ENCODE measurements at places on chromosomes 12 and 14.

- no peak for DNase-seq
Observed at GRCh38 chr12:83514372-83514771, 827.7 kb downstream of the TMTC2 start.

DNA sequence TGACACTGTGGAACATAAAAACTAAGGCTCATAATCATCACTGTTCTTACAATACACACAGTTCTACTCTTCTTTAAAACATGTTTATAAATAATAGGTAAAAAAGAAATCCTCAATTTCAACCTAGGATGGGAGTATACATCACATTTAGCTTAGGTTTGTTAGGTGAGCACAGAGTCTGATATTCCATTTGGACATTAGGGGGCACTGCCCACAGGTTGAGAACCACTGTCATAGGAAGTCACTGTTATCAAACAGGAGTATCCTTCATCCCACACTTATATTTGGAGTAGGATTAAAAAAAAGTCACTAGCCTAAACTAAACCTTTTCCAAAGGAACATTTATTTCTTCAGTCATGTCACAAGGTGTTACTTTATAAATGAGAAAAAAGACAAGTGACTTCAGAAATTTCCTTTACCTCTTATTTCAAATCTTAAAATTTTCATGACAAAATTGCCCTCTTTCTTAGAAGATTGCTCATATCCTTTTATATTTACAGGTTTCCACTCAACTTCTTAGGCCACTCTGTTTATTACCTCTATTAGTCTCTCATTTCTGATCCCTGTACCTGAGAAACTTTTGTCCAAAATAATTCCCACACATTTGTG lies 240.6 kb downstream of the CPNE8 start:
- DNase-seq, result no peak

DNA sequence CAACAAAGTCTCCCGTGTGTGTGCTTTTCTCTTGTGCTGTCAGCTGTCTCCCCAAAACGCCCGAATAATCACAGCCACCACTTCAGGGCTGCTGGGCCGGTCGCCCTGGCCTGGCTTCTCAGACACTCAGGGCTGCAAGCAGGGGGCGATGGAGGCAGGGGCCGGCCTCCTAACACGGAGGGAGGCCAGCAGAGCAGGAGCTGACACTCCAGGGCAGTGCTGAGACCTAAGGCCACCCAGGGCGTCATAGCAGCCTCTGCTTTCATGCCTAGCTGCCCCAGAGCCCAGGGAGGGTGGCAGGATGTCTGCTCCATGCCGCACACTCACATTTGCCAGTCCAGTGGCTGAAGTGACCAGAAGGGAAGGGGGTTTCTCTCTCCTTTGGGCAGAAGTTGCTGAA lies 25.6 kb downstream of the STX2 start:
- no peak for DNase-seq

GRCh38 chr12:126617312-126617711 lies 1552.1 kb downstream of the AACS start:
- DNase-seq, result no peak

DNA sequence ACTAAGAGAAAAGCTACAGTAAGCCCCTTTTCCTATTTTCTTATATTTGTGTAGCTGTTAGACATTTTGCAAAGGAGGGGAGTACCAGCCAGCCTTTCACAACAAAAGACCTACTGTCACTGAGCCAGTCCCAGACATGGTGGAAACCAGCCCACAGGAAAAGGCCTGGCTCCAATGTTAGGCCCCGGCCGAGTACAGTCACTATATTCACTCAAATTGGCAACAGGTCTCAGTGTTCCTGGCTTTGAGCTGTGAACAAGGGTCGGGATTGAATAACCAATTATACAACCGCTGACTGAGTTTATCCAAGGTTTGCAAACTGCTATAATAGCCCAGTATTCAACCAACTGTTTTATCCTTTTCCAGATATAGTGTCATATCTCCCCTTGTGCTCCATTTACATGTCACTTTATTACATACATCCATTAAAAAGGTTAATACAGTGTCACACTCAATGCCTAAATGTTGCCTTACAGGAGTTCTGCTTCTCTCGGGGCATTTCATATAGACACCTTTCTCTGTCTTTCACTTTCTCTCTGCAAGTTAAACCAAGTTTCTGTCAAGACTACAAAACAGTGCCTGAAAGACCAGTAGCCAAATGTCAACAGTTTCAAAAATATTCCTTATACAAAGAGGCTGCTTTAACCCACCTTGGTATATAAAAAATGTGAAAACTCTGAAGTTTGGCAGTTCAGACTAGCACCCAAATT lies 178.1 kb downstream of the SOX5 start:
- no peak for DNase-seq

DNA sequence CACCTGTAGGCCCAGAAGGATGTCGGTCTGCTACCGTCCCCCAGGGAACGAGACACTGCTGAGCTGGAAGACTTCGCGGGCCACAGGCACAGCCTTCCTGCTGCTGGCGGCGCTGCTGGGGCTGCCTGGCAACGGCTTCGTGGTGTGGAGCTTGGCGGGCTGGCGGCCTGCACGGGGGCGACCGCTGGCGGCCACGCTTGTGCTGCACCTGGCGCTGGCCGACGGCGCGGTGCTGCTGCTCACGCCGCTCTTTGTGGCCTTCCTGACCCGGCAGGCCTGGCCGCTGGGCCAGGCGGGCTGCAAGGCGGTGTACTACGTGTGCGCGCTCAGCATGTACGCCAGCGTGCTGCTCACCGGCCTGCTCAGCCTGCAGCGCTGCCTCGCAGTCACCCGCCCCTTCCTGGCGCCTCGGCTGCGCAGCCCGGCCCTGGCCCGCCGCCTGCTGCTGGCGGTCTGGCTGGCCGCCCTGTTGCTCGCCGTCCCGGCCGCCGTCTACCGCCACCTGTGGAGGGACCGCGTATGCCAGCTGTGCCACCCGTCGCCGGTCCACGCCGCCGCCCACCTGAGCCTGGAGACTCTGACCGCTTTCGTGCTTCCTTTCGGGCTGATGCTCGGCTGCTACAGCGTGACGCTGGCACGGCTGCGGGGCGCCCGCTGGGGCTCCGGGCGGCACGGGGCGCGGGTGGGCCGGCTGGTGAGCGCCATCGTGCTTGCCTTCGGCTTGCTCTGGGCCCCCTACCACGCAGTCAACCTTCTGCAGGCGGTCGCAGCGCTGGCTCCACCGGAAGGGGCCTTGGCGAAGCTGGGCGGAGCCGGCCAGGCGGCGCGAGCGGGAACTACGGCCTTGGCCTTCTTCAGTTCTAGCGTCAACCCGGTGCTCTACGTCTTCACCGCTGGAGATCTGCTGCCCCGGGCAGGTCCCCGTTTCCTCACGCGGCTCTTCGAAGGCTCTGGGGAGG lies at the start of gene LTB4R:
Gene LTB4R, plus strand, starts transcription at position 857 of the 959 bp plus-strand sequence. CDS start 4,150 bp downstream, outside the sequence.
- DNase-seq, result no peak

DNA sequence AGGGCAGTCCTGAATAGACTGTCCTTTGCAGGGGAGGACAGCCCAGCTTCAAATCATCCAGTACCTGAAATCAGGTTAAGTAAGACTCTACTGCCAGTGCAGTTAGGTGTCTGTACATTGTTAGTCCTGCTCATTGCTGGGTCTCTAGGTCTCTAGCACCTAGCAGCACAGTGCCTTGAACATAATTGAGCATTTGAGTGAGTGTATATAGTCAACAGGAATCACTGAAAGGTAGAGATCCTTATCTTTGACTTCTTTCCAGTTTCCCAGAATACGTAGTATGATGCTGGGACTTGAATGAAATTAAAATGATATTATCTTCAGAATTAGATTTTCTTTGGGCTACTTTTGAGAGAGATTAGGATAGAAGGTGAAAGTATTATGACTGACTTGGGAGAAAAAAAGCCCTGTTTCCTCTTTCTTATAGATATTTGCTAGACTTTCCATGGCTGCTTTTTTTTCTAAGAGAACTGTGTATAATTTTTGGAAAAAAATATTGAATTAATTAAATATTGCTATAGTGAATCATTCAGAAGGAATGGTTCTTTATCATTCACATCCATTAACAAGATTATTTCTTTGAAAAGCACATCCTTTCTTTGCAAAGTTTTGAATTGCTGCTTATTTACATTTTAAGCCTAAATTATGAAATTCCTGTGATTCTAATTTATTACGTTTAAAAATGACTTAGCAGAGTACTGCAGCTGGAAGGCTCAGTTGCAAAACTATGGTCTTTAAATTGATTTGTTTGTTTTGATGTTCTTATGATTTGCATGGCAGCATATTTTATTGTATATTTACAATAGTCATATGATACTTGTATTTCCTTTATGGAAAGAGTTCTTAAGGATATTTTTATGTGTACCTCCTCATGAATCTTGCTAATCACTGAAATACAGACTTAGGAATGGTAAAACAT lies 51.6 kb downstream of the PPP4R4 start:
- no peak for DNase-seq

DNA sequence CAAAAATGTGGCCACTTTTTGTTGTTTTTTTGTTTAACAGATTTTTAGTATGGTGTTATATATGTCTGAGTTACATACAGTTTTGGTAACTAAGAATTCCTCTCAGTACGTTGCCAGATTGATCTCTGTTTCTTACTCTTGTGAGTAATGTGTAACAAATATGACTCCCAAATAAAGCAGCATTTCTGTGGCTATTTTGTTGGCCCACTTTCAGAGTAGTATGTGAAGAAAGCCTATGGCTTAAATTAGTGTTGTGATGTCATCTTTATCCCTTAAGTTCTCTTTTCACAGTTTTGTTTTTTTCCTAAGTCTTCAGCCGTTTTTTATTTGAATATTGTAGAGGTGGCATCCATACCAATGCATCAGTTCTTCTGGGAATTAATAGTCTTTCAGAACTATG lies 10.7 kb downstream of the PCNX4 start:
- no peak for DNase-seq

DNA sequence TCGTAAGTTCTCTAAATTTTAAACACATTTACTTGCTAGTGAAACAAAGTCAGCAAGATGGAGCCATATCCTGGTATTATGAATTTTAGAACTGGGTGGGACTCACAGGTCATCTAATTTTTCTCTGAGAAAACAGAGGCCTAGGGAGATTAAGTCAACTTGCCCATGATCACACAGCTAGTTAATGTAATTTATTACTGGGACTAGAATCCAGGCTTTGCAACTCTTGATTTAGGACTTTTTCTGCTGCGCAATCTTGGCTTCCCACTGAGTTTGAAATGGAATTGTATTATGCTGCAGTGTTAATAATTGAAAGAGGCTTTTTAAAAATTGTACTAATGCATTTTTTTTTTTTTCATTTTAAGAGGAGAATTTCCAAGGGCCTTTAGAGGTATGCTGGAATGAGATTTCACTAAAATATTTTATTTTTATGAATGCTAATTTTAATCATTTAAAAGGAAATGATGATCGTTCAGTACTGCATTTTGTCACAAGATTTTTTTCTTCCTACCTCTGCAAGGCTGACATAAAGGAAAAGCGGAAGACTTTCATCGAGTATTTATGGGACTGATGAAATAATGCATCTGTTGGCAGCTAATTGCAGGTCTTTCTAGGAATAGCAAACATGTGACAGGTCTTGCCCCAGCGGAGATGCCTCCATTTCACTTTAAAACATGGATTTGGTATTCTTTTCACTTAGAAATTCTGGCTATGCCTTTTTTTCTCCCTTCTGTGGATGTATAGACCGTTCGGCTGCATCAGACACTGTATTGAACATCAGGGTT lies 9.6 kb downstream of the CRADD start:
- DNase-seq, result no peak

- DNase-seq, result no peak
Observed at GRCh38 chr12:130138478-130138877, 23.8 kb upstream of the FZD10 start.

GRCh38 chr14:49622022-49622607 lies 1.5 kb downstream of the MGAT2 start:
- no peak for DNase-seq

- no peak for DNase-seq
Observed at GRCh38 chr14:31024010-31024480, 1.4 kb upstream of the AP4S1 start.

GRCh38 chr12:93134175-93134890 lies 205.2 kb upstream of the EEA1 start:
- no peak for DNase-seq

DNA sequence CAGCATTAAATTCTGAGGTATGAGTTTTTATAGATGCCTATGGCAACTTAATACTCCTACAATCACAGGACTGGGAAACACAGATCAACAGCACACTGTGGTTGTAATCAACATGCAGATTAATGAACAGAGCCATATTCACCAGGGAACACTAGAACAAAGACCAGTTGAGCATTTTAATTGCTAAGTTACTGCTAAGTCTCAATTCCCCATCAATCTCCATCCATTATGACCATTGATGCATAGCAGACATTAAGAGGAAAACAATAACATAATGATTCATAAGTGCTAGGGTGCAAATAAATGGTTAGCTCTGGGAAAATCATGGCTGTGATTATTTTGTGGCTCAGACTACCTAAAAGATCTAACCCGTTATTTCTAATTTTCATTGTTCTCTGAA lies 505.6 kb downstream of the TRHDE start:
- no peak for DNase-seq

DNA sequence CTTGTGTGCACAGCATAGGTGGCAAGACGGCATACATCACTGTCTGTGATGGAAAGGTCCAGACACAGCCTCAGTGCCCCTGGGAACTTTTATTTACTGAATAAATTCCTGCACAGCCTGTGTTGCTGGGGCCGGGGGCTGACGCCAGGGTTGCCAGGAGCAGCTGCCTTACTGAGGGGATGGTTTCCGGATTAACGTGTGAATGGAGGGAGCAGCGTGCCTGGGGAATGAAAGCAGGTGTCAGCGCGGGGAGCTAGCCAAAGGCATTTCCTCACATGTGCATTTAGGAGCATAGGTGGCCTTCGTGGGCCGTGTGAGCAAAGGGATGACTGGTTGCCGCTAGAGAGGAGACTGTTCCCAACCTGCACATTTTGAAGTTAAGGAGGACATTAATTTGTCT lies 41.6 kb downstream of the SFSWAP start:
- DNase-seq, result no peak

- no peak for DNase-seq
Observed at GRCh38 chr12:131857908-131858850, 30.0 kb downstream of the MMP17 start.

GRCh38 chr12:89156862-89157262 lies 195.4 kb downstream of the DUSP6 start:
- DNase-seq, result no peak

DNA sequence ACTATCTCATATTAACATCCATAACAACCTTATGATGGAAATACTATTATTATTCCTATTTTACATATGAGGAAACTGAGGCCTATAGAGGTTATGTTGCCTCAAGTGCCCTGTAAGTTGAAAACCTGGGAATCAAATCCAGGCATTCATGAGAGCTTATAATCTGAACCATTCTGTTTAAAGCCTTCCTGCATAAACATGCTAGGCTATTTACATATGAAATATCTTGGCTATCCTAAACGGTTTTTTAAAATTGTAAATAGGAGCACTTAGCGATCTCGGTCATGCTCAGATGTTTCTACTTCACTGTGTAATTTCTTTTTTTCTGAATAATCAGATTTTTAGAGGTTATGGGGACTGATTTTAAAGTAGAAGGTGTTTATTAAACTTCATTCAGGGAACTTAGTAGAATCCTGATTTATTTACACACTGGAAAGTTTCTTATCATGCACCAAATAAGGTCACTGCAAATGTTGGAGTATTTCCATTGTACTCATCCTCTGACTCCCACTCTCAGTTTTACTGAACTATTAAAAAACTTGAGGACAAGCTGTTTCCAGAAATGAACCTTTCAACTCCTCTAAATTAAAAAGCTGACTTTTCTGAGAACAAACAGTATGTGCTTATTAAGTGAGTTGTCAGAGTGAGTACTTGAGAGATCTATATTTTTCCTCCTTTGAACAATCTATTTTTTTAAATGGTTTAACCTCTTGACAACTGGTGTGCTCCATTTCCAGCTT lies 141.7 kb downstream of the PIK3C2G start:
- DNase-seq, result no peak
